Aortic smooth muscle cell (primary cell): ENCODE measurements at places on chromosomes 6 and 20. TPM values are rescaled to one million over a fixed set of nuclear protein-coding genes. Genes with fewer than 3 reads are reported as not detected.

BMP7 gene
- total RNA-seq: not detected in 2 replicates

BHLHE23 gene
- not detected in 2 replicates for total RNA-seq

MROH8 gene
- 1.6 and 2.0 TPM in 2 replicates for total RNA-seq

SYCP2 gene
- 0.40 and 0.99 TPM in 2 replicates for total RNA-seq

ADGRG6 gene
- under 0.01 and 0.12 TPM in 2 replicates for total RNA-seq

CAGE1 gene
- 0.06 and 0.13 TPM in 2 replicates for total RNA-seq

COL9A3 gene
- total RNA-seq: 0.26 and 0.37 TPM in 2 replicates
